ENCODE measurements at places on chromosomes 4 and X.

- DNase-seq: peak; percentile 55
Measured at GRCh38 chrX:84168574-84168973, 19.4 kb downstream of the RPS6KA6 start.

DNA sequence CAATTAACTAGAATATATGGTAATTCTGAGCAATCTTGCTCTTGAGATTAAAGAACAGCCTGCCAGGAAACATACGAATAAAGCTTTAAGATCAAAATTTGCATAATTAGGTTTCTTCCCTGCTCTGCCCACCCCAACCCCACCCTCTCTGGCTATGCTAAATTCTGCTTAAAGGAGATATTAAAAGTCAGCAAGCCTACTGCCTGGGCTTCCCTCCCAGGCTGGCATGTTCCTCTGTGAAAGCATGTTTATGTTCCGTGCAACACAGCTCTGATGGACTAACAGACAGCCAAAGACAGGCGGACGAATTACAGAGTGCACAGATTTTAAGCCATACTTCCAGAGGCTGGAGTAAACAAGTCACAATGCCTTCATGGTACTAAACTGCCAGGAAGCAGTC is 28.4 kb downstream of the CD99L2 start:
- DNase-seq: no peak

DNA sequence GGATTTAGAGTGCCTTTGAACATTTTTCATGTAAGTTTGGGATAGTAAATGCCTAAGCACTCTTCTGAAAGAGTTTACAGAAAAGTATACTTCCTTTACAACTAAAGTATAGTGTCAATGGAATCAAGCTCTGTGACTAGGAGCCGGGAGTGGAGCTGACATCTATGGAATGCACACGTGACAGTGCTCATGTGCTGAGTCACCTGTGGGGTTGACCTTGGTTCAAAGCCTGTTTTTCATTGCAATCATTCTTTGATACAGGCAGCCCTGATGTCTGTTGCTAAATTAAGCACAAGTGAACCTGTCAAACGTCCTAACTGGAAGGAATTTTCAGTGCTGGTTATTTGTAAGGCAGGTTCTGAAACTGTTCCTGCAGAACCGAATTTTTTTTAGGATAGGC is 82.5 kb downstream of the GPAT3 start:
- DNase-seq: peak; percentile 78

DNA sequence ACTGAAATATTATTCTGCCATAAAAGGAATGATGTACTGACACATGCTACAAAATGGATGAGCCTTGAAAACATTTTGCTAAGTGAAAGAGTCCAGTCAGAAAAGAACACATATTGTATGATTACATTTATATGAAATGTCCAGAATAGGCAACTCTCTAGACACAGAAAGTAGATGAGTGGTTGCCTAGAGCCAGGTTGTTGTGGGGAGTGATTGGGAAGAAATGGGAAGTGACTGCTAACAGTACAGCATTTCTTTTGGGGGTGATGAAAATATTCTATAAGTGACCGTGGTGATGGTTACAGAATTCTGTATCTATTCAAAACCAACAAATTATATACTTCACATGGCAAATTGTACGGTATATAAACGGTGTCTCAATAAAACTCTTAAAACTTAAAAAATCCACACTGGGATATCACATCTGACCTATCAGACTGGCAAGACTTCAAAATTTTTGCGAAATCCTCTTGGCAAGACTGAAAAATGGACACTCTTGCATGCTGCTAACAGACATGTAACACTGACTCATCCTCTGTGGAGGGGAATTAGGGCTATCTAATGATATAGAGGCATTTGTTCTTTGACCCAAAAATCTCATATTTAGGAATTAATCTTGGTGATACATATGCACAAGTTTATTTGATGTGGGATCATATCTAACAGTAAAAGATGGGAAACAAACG is 71.8 kb downstream of the FAM13A start:
- peak; percentile 76 for DNase-seq

GRCh38 chrX:36414056-36414455 is 494.5 kb downstream of the CFAP47 start:
- DNase-seq: no peak

DNA sequence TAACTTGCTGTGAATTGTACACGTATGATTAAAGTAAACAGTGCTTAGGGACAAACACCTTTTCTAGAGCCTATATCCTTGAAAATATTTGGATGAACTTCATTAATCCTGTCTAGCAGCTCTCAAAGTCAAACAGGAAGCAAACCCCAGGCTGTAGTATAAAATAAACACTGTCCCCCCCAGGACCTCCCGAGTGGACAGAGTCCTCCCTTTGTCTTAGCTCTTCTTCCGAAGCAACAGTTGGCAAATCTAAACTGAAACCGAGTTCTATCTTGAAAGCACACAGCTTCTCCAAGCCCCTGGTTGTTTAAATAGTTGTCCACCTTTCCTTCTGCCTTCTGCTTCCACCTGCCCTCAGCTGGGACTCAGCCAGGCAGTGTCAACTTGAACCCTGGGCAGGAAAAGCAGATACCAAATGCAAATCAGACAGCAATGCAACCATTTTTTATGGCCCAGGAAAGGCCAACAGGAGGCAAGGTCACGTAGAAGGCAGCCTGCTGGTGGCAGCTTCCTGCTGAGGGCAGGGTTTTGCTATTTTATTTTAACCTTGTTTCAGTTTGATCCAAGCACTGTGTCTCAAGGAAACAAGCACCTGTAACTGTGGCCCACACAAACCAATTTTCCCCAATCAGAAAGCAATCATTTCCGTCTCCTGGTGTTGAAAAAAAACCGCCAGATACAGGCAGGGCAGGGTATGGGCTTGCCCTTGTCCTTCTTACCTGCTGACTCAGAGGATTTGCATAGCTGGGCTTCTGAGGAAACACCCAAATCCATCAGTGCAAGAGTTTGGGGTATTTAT is 110.3 kb upstream of the KIT start:
- no peak for DNase-seq

DNA sequence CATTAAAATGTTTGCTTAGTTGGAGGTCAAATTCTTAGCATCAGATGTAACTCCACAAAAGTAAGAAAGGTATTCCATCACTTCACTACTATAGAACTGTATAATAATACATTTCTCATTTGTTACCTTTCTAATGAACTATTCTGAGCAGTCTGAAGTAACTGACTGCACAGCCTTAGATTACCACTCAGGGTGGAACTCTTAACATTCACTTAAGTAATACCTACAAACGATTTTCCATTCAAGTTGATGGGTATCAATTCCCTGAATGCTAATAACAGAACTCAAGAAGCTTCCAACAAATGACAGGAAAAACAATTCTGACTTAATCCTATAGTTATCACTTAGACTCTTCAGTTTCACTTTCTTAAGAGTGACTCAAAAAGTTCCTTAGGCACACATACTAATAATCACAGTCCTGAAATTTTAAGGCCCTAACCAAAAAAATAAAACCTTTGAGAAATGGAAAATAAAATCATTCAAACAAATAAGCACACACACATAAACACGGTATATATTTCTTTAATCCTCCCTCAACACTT is 20.9 kb downstream of the HNRNPD start:
- DNase-seq: no peak

DNA sequence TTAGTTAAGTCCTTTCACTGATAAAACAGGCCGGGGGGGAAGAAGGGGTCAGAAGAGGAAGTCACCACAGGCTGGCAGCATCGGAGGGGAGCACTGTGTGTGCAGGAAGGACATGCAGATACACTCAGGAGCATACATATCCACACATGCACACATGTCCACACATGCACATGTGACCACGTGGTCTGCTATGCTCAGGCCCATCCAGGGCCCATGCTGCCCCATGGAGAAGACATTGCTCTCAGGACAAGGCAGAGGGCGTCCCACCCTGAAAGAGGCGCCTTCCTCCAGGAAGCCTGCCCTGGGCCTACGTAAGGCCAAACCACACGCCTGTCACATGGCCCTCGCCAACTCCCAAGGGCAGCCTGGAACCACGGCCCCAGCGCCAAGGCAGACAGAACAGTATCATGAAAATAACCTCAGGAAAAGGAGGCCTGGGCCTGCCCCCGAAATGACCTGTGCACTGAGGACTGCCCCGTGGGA is 15.8 kb downstream of the WDR1 start:
- no peak for DNase-seq

Measured in HFFc6 (cell line).